ENCODE measurements at places on chromosomes 6 and 20.

DNA sequence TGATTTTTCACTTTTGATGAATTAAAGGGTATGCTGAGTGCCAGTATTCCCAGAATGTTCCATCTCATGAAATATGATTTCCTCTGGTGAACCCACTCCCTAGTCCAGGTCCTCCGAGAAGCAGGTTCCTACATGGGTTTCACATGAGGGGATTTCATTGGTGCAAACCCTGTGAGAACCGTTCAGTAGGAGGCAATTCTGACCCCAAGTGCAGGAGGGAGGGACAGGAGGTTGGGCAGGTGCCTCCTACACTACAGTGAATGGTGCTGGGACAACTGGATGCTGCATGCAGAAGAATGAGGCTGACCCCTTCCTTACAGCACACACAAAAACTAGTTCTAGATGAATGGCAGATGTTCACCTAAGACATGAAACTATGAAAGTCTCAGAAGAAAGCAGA, 5.1 kb upstream of the ULBP2 start:
- DNase-seq, result no peak

GRCh38 chr20:62805711-62806382, 1.2 kb downstream of the OGFR start:
- no peak for DNase-seq

- no peak for DNase-seq
Measured at GRCh38 chr6:132261354-132261753, 139.9 kb downstream of the MOXD1 start.

GRCh38 chr6:18536591-18537055, 149.5 kb downstream of the RNF144B start:
- no peak for DNase-seq
